ENCODE measurements at places on chromosomes 1 and 21.
A peak's percentile ranks its signal among the peaks of the same experiment; 100 is the strongest.

GRCh38 chr1:97844552-97845089, 76.2 kb downstream of the DPYD start:
- DNase-seq = no peak

- DNase-seq = no peak
Measured at GRCh38 chr1:175207971-175208370, 15.4 kb upstream of the KIAA0040 start.

GRCh38 chr1:162882248-162882674, 21.3 kb upstream of the CCDC190 start:
- no peak for DNase-seq

DNA sequence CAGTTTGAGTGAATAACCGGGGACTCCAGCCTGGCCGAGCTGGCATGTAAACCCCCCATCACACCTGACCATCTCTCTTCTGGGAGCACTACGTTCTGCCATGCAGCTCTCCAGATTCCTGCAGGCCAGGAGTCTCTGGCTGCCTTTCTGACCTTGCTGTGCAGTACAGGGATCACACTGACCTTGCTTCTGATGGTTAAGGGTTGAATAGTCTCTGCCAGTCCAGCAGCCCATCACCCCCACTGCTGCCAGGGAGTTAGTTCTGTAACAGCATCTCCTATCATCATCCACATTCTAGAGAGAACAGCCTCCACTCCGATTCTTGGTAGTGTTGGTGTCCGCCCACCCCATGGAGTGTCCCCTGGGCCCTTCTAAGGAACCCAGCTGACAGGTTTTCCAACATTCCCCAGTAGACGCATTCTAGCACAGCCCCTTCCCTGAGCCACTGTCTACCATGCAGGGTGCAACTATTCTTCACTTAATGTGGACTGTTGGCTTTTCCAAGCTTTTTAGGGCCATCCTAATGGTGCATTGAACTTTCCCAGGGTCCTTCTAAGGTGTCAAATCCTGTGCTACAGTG, 109.8 kb downstream of the RIPK4 start:
- no peak for DNase-seq

GRCh38 chr21:37896788-37897187, 19.5 kb downstream of the KCNJ6 start:
- no peak for DNase-seq

DNA sequence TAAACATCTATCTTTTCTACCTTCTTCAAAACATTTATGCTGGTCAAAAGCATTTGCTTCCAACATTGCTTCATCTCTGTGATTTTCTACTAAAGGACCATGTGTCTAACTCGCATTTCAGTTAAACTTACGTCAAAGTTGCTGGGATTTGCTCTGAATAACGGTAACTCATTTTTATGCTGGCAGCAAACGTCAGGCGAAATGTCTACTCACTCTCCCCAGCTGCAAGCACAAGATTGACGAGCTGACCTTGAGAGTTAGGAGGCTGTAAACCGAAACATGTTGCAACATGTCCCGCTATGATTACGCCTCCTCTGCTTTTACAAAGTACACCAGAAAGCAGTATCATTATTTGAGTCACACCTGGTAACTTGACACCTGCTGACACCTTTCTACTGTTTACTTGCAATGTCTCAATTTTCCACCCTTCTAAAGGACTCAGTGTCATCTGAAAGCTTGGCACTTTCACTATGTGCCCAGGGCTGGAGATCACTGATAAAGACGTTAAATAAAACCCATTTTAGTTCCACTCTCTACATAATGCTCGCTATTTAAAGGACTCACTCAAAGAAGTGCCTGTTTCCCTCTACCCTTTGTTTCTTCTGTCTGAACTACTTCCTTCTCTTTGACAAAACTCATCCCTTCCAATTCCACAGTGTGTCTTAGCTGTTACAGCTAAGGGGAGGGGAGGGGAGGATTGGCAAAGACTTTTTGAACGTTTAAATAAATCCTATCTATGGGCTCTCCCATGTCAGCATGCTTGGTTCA, 111.9 kb downstream of the PTPN14 start:
- DNase-seq = no peak

GRCh38 chr1:223783676-223784075, 62.1 kb downstream of the TP53BP2 start:
- DNase-seq = no peak

DNA sequence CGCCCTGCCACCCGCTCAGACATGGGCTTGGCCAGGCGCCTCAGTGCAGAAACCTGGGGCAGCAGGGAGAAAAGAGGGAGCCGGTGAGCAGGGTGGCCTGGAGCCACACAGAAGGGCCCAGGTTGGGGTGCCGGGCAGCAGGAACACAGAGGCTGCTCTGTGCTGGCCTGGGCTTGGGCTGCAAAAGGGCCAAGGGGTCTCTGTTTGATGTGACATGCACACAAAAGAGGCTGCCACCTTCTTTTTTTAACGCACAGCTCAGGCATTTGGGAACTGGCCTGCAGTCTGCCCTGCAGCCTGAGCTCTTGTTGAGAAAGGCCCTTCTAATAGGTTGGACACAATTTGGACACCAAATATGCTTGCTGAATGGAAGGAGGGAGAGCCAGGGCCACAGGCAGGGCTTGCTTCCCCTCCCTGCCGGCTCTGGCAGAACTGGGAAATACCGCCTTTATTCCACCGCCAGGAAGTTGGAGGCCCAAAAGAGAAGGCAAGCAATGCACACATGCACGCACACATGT, 32.4 kb downstream of the KIF21B start:
- DNase-seq = no peak

DNA sequence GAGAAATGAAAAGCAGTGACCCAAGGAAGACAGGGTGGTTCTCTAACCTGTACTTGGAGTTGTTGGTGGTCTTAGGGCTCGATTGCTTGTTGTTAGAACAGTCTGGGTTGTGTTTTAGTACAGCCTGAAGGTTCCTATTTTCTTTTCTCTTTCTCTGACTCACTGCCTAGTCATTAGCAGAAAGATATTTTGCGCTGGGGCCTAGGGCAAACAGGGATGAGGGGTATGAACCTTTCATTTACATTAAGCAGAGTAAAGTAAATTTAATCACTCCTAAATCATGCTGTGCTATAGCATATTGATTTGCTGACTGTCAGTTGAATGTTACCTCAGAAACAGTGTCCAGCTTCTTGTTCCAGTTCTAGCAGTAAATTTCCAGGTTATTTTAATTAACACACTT, 197.2 kb downstream of the RWDD3 start:
- no peak for DNase-seq

DNA sequence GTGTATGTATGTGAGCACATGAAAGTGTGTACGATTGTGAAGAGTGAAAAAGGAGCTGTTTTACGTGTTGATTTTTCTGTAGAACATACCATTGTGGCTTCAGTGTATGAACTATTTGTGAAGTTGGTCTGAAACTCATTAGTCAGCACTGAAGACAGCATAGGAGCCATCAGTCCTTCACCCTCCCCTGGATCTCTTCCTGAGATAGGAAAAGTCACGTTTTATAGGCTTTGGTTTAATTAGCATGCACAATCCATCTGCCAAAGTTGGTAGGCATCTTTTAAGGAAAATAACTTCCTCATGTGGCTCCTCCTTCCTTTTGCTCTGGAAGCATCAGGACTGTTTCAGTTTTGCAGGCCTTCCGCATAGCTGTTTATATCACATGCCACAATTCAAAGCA, 1.4 kb upstream of the RABIF start:
- no peak for DNase-seq

GRCh38 chr1:204152310-204153044, 633 bp upstream of the ETNK2 start:
- no peak for DNase-seq

GRCh38 chr21:36223451-36223850, 66.8 kb downstream of the DOP1B start:
- no peak for DNase-seq

- no peak for DNase-seq
Measured at GRCh38 chr1:6179564-6180175, 451 bp downstream of the CHD5 start.

DNA sequence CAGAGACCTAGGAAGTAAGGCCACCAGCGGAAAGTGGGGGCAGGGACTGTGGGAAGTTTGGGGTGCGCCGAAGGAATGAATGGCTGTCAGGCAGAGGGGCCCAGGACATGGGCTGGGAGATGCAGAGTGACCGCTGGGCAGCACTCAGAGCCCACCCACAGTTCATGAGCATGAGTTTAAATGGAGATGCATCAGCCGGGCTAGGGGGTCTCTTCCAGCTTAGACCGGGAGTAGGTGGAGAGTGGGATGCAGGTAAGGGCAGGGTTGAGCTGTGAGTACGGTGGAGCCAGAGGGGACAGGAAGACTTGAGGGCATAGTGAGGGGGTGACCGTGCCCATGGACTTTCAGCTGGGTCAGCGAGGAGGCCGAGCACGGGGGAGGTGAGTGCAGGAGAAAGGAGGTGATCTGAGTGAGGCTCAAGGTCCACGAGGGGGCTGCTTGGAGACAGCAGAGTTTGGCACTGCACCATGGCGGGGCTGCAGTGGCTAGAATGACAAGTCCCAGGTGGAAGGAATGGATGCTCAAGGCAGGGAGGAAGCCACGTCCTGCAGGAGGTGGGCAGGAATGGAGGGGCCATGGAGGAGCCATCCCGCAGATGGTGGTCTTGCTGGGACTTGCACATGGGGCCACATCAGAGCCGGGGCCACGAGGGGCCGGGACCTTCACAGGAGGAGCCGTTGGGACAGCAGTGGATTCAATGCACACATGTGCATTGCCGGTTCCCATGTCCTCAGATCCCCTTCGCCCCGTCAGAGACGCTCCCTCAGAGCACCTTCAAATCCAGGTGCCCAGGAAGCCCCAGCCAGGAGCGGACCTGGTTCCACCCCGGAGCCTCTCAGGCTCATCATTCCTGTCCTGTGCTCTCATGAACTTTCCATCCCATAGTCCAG, 34.9 kb downstream of the UBASH3A start:
- DNase-seq = no peak

DNA sequence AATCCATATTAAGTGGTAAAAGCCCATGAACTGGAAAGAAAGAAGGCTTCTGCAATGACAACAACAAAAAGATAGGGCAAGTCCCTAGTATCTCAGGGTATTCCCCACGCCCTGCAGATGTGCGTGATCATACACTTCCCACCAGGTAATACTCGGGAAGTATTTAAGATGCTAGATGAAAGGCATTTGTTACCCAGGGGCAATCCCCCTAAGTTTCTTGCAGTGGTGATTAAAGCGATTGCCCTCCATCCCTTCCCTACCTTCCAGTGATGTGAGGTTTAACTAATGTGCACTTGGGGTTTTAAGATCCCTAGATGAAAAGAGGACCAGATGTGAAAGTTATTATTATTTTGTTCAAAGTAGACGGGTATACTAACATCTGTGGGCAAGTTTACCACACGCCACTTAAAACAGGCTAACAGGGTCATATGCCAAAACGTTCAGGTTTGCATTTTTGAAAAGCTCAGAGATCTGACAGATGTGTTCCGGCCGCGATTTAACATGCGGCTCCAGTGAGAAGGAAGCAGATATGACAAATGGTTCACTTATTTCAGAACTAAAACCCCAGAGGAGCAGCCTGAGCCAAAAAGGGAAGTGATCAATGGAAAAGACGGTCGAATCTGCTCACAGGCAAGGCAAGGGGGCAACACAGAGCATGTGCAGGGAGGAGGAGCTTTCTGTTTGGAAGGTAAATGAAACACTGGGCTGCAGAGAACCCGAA, 17.4 kb downstream of the TIAM1 start:
- peak; percentile 25 for DNase-seq

DNA sequence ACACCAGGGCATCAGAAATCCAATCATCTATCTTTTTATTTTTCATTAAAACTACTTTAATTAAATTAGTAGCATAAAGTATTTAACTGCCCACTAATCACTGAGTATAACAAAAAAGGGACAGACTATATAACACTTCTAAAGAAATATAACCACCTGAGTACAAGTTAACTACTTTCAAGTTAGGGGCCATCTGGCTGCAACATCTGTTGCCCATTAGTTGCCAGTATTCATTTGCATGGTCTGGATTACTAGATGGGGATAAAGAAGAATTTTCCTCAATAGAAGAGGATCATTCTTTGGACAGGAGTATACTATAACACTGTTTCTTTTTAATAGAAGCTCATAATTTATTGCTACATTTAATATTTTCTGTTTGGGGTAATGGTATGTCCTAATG, 446.4 kb downstream of the AMY1C start:
- DNase-seq = no peak

GRCh38 chr1:59331686-59332620, 35.1 kb downstream of the FGGY start:
- DNase-seq = no peak

- DNase-seq = no peak
Measured at GRCh38 chr21:42401820-42402251, 1.9 kb upstream of the UBASH3A start.

DNA sequence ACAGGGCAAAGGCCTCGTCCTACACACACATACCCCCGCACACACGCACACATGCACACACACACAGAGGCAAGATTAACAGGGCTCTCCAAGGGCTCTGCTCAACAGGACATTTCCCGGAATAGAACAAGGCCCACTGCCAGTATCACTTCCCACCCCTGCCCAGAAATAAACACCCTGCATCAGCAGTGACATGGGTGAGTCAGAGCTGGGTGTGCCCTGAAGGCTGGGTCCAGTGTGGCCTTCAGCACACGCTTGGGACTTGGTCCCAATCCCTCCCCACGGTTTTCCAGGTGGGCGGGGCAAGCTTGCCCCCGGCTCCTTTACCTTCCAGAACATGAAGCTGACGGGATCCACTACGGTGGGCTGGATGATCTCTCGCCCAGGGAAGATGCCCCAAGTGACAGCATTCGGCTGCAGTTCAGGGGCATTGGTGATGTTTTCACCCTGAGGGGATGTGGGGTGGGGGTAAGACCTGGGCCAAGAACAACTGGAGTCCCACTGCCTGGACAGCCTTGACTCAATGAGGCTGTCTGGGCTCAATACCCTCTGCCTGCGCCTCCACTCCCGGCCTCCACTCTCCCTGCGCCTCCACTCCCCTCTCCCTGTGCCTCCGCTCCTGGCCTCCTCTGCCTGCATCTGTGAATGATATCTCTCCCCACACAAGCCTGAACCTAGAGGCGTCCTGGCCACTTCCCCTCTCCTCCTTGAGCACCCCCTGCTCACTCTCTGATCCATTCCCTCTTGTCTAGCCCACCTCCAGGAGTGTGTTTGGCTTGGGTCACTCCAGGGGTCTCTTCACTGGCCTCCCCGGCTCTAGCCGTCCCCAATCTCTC, 14.7 kb downstream of the MTHFR start:
- DNase-seq = peak; percentile 84

DNA sequence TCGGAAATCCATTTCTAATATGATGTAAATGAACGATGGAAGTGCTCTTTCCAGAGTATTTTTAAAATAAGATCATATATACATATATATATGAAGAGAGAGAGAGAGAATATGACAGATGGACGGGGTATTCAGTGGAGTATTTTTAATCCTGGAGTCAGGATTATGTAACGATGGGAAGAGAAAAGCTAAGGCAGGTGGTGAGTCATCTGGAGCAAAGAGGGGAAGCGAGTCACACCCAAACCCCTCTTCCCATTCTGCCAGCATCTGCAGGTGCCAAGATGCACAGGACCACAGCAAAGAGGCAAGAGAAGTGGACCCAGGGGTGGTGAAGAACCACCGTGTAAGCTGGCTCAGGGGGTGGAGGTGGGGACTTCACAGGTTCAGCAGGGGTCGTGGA, 102.7 kb upstream of the GRIK3 start:
- no peak for DNase-seq
